Thoracic aorta (tissue), 2 donors: ENCODE measurements at places on chromosomes 7 and 10. TPM values are rescaled to one million over a fixed set of nuclear protein-coding genes. Genes with fewer than 3 reads are reported as not detected.

DNA sequence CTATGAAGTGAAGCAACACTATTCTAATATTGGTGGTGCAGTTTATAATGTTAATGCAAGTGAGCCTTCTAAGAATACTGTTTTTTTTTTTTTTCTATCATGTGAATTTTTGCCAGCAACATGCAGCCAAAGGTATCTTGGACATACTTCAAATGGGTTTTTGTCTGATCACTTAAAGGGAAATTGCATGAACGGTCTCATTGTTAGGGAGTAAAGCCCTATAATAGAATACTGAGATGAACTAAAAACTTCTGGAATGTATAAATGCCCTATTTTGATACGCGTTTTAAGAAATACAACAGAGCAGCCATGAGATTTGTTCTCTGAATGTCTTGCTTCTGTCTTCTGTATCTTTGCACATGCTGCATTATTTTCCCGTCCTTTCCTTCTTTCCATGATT is 10.5 kb upstream of the MDFIC start:
- no peak for DNase-seq
- H3K36me3 ChIP-seq: no peaks in the 10 kb centered on the region
- no peak overlapping the region for H3K4me3 ChIP-seq
- H3K4me1 ChIP-seq: no peaks in the 10 kb centered on the region
- no peaks in the 10 kb centered on the region for H3K27me3 ChIP-seq

Gene ZNF22
- total RNA-seq: 16.6 TPM

Gene LRRC17
- 24.6 TPM for total RNA-seq

GRCh38 chr7:5827755-5828154 is 46.3 kb upstream of the RNF216 start:
- peaks cover 9% of the 10 kb centered on the region for H3K4me1 ChIP-seq
- H3K27me3 ChIP-seq: no peaks in the 10 kb centered on the region
- no peak for DNase-seq
- no peaks in the 10 kb centered on the region for H3K36me3 ChIP-seq
- no peak overlapping the region for H3K27ac ChIP-seq

- no peak for DNase-seq
- H3K27ac ChIP-seq: no peak overlapping the region
- H3K4me1 ChIP-seq: no peaks in the 10 kb centered on the region
- no peaks in the 10 kb centered on the region for H3K36me3 ChIP-seq
- H3K4me3 ChIP-seq: no peak overlapping the region
- H3K27me3 ChIP-seq: no peaks in the 10 kb centered on the region
Observed at GRCh38 chr7:7491044-7491443, 44.6 kb downstream of the COL28A1 start.

DNA sequence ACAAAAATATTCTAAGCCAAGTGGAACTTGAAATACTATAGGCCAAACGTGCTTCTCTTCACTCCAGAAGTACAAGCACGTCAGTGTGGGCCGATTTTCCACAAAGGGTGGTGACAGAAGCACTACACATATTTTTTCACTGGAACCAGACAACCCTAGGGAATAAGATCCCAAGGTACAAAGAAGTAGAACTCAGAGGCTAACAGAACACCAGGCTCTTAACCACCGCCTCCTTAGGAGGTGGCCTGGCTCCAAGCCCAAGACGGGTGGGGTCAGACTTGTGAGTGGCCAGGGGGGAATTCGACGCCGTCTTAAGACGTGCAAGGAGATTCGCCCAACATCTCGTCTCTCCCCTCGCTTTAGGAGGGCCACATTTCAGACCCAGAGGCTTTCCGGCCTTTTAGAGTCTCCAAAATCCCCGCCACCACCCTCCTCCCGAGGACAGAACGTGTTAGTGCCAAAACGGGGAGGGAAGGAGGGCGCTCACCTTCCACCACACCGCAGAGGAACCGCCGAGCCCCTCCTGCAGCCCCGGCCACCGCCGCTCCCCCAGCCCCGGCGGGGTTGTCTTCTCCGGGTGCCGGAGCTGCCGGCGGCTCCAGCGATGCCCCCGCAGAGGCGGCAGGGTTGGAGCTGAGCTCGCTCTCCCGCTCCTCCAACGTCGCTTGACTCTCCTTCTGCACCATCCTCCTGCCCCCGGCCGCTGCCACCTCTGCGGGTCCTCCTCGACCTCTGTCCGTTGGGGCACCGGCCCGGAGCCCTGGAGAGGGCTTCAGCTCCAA is 716 bp downstream of the OGA start:
- peak overlapping the region; percentile 84 for H3K27ac ChIP-seq
- H3K27me3 ChIP-seq: no peaks in the 10 kb centered on the region
- H3K36me3 ChIP-seq: no peaks in the 10 kb centered on the region
- H3K4me1 ChIP-seq: peaks cover 12% of the 10 kb centered on the region
- peak; percentile 84 for DNase-seq
- peak overlapping the region; percentile 98 for H3K4me3 ChIP-seq

DNA sequence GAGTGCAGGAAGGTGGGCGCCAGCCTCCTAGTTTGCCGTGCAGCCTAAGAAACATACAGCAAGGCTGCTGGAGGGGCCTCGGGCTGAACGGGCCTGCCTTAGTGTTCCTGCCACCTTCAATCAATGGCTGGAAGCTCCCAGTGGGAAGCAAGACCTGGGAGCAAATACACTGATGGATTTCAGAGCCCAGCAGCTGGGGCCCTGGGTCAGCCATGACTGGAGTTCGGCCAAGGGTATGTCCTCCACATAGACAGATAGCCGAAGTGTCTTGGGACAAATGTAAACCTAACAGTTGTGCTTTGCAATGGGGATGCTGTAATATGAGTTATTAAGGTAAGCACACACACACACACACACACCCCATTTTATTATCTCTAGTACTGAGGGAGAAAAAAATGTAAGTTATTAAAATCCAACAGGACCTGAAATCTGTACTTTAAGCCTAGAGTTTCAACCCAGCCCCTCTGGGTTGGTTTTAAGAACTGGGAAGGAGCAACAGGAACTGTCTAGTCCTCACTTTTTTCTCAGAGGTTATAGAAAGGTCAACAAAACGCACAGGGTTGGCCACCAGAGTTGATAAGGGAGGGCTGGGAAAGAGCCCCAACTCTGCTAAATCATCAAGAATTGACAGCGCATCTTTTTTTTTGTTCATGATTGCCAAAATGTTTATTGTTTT is 50.0 kb upstream of the CELF2 start:
- H3K36me3 ChIP-seq: no peaks in the 10 kb centered on the region
- no peak overlapping the region for H3K27ac ChIP-seq
- H3K27me3 ChIP-seq: no peaks in the 10 kb centered on the region
- no peak for DNase-seq
- no peak overlapping the region for H3K4me3 ChIP-seq

DNA sequence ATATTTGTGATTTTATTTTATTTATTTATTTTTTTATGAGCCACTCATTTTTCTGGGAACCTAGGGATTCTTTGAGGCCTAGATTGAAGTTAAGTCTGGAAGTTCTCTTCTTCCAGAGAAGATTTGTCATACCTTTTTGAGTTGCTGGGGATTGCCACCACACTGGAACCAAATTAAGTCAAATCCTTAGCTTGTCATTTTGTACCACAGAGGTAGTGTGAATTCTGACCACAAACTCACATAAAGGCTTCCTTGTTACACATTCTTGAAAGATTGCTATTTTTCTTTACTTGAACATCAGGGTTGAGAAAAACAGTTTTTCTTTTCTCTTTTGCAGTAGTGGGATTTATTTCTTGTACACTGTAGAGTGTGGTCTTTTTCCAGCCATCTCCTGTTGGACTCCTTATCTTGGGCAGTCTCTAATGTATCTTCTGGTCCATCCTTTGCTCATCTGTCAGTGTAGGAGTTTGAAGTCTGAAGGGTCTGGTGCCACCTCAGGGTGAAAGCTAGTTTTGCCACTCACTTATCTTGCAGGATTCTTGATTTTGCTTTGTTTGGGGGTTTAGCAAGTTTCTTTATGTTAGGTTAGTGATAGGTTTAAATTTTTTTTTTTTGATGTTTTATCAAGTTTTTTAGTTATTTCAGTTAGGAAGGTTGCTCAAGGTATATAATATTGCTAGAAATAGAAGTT is 24.8 kb downstream of the PCBD1 start:
- no peak overlapping the region for H3K4me3 ChIP-seq
- DNase-seq: no peak
- no peaks in the 10 kb centered on the region for H3K4me1 ChIP-seq
- H3K27ac ChIP-seq: no peak overlapping the region

Gene CRPPA
- total RNA-seq: 2.1 TPM

Gene NEBL
- total RNA-seq: 1.4 TPM

- no peak overlapping the region for H3K27ac ChIP-seq
- DNase-seq: no peak
- H3K27me3 ChIP-seq: no peaks in the 10 kb centered on the region
- no peaks in the 10 kb centered on the region for H3K4me1 ChIP-seq
- H3K4me3 ChIP-seq: no peak overlapping the region
Observed at GRCh38 chr7:150967349-150967748, 10.8 kb downstream of the KCNH2 start.

DNA sequence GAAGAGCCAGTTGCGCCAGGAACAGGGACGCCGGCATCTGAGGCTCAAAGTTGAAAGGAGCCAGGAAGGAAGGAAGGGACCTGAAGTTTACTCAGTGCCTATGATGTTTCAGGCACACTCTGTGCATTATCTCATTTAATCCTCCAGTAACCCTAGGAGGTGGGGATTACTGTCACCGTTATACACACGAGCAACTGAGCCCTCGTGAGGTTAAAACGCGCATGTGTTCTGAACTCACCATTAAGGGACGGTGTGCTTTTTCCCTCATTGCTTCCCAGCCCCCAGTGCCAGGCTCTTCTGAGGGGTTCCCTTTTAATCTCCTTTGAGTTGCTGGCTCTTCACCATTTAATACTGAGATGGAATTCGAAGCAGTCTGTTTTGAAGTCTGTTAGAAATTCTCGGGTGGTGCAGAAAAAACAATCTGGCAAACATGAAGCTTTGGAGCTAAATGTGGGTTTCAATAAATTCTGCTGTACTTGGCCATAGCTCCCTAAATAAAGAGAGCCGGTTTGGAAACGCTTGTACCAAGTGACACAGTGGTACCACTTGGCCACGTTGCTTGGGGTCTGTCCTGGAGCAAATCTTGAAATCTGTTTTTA is 102.2 kb downstream of the TAX1BP1 start:
- no peak overlapping the region for H3K4me3 ChIP-seq
- no peak for DNase-seq
- peaks cover 34% of the 10 kb centered on the region for H3K4me1 ChIP-seq
- H3K36me3 ChIP-seq: peaks cover 8% of the 10 kb centered on the region
- no peaks in the 10 kb centered on the region for H3K27me3 ChIP-seq
- no peak overlapping the region for H3K27ac ChIP-seq

GRCh38 chr7:12369072-12369471 is 34.6 kb downstream of the VWDE start:
- H3K36me3 ChIP-seq: no peaks in the 10 kb centered on the region
- no peak for DNase-seq
- no peaks in the 10 kb centered on the region for H3K4me1 ChIP-seq
- H3K4me3 ChIP-seq: no peak overlapping the region
- no peaks in the 10 kb centered on the region for H3K27me3 ChIP-seq

DNA sequence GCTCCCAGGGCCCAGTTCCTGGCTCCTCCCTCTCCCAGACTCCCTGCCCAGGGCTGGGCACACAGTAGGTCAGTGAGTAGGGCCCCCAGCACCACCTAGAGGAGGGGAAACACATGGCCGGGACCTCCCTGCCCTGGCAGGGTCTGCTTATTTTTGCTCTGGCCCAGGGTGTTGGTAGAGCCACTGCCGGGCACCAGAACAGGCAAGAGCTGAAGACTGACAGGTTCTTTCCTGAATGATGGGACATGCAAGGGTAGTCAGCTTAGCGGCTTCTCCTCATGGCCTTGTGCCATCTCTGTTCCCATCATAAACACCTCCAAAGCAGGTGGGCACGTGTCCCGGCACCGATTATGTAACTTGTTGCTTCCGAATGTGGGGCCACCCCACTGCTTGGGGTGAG is 86.5 kb downstream of the NEURL1 start:
- H3K36me3 ChIP-seq: no peaks in the 10 kb centered on the region
- H3K4me3 ChIP-seq: no peak overlapping the region
- no peaks in the 10 kb centered on the region for H3K27me3 ChIP-seq

Gene GJD4
- not detected for total RNA-seq

DNA sequence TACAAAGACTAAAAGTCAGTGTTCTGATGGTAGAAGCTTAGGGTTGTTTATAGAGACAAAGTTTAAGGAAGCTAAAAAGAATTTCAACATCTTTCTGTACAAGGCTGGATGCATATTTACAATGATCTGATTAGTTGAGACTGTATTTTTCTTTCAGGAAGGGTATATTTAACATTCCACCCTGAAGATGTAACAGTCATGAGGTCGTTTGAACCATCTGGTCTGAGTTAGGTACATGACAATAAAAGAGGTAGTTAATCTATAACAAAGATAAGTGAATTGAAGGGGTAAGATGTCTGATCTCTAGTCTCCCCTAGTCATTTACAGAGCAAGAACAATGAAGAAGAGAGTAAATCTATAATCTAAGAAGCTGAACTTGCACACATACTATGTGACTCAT is 821.2 kb downstream of the CNTNAP2 start:
- no peaks in the 10 kb centered on the region for H3K27me3 ChIP-seq
- H3K36me3 ChIP-seq: no peaks in the 10 kb centered on the region
- H3K4me3 ChIP-seq: no peak overlapping the region
- no peak overlapping the region for H3K27ac ChIP-seq

DNA sequence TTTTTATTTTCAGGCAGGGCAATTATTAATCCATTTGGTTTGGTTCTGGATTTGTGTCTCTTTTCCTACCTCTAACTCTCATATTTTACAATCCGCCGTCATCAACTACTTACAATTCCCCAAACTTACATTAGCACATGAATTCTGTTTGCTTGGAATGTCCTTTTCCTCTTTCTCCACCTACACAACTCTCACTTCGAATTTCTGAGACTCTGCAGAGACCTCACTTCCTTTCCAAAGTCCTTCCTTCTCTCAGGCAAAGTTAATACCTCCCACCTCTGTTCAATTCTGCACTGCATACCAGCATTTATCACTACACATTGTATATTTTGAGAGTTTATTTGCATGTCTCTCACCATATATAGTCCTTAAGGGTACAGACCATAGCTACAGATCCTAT is 122.7 kb upstream of the LRRTM3 start:
- DNase-seq: no peak
- H3K4me1 ChIP-seq: no peaks in the 10 kb centered on the region
- no peaks in the 10 kb centered on the region for H3K27me3 ChIP-seq
- no peak overlapping the region for H3K4me3 ChIP-seq

GRCh38 chr10:84317174-84317573 is 11.2 kb upstream of the CCSER2 start:
- no peak overlapping the region for H3K27ac ChIP-seq
- no peaks in the 10 kb centered on the region for H3K36me3 ChIP-seq
- no peak overlapping the region for H3K4me3 ChIP-seq

- no peak overlapping the region for H3K27ac ChIP-seq
- H3K27me3 ChIP-seq: no peaks in the 10 kb centered on the region
- no peaks in the 10 kb centered on the region for H3K4me1 ChIP-seq
Observed at GRCh38 chr10:81306971-81307782, 567.8 kb upstream of the NRG3 start.

GRCh38 chr7:12831024-12831423 is 143.6 kb downstream of the ARL4A start:
- H3K27ac ChIP-seq: no peak overlapping the region
- H3K27me3 ChIP-seq: no peaks in the 10 kb centered on the region
- no peaks in the 10 kb centered on the region for H3K4me1 ChIP-seq

- H3K4me3 ChIP-seq: no peak overlapping the region
- H3K4me1 ChIP-seq: peaks cover 59% of the 10 kb centered on the region
- DNase-seq: no peak
Observed at GRCh38 chr7:129872054-129872453, 80.7 kb downstream of the UBE2H start.

Gene CLEC5A
- 3.0 TPM for total RNA-seq

Gene ADAMTS14
- total RNA-seq: not detected
